Hindlimb muscle (tissue), 1 donor: ENCODE measurements at places on chromosomes 5 and 9. TPM values are rescaled to one million over a fixed set of nuclear protein-coding genes. Genes with fewer than 3 reads are reported as not detected.

- DNase-seq: no peak
Measured at GRCh38 chr9:111440226-111440625, 44.0 kb downstream of the ECPAS start.

DNA sequence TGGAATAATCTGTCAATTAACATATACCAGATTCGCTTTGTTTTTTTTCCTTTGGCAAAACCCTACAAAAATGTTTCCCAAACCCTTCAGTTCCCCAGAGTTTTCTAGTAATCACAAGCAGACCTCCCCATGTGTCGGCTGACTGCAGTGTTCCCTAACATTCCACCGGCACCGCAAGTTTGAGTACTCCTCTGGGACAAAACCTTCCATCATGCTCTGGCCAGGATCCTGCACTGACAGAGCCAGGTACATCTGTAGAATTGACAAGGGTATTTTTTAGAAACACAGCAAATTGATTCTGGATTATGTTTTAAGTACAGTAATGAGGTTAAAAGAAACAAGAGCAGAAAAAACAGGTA, 174.7 kb downstream of the GAS1 start:
- no peak for DNase-seq

The RLN2 gene
- 0.61 TPM for polyA plus RNA-seq

The KIAA0825 gene
- polyA plus RNA-seq: 2.1 TPM
